CD14-positive monocyte (primary cell): ENCODE measurements at places on chromosomes 3 and 15.

GRCh38 chr3:81161851-81162250 is 599.6 kb downstream of the GBE1 start:
- no peak for DNase-seq

- peak; percentile 43 for DNase-seq
Measured at GRCh38 chr3:160126051-160126450, 99.2 kb upstream of the C3orf80 start.

DNA sequence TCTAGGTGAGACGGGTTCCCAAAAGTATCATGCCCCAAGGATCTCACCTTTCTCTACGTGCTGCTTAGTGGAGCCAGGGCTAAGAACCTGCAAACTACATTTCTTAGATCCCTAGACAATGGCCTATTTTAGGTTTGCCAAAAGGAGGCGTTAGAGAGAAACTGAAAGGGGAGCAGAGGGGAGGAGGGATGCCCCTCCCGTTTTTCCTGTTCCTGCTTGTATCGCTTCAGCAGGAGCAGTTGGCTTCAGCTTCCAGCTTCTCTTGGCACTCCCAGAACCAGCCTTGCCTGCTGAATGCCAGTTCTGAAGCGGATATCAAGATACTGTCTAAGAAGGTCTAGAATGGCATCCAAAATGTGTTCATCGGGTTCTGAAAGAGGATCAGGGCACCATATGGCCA is 58.4 kb upstream of the ABHD17C start:
- DNase-seq: no peak

DNA sequence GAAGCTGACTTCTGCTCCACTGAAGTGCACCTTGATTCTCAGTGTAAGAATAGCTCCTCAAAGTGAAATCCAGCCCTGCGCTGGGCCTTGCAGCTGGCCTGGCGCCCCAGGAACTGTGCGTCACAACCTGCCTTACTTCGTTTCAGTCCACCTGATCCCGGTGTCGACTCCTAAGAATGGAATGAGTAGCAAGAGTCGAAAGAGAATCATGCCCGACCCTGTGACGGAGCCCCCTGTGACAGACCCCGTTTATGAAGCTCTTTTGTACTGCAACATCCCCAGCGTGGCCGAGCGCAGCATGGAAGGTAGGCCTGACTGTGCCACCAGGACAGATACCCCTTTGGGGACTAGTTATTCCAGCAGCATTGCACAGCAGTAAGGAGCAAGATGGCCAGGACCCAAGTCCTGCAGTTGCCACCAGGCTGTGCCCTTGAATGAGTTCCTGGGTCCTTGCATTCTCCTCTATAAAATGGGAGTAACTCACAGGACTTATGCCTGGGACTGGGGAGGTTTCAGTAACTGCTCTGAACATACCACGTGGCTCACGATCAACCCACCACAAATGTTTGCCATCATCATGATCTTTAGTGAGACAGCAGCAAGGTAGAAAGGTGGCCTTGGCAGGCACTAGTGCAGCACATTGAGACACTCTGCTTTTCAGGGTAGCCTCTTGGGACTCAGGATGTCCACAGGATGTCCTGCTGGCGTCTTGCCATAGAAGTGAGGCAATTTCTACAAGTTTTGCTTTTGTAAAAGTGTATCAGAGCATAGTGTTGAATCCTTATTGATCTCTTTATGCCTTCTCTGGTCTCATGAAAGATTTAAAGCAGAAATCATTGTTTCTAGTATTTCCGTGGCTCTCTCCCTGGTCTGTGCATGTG is 46.8 kb downstream of the PXYLP1 start:
- no peak for DNase-seq

DNA sequence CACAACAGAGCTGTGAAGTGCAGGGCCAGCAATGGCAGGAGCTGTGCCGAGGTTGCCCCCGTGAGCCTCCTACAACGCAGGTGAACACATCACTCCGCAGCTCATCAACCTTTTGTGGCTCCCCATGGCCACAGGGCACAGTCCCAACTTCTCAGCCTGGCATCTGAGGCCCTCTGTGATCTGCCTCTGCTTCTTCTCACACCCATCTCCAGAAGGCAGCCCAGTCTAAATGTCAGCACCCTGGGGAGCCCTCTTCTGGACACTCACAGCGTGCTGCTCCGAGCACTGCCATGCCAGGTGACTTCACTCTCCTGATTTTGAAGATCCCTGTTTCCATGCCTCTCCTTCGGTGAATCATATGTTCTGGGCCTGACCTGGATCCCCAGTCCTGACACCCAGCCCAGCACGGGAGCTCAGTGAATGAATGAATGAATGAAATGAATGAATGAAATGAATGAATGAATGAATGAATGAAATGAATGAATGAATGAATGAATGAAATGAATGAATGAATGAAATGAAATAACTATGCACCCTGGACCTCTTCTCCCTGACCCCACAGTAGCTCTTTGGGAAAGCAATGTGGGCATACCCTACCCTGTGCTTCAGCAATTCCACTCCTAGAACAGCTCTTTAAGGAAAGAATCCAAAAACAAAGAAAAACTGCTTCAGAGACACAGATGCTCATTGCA is 17.9 kb upstream of the SKIC8 start:
- DNase-seq: no peak

DNA sequence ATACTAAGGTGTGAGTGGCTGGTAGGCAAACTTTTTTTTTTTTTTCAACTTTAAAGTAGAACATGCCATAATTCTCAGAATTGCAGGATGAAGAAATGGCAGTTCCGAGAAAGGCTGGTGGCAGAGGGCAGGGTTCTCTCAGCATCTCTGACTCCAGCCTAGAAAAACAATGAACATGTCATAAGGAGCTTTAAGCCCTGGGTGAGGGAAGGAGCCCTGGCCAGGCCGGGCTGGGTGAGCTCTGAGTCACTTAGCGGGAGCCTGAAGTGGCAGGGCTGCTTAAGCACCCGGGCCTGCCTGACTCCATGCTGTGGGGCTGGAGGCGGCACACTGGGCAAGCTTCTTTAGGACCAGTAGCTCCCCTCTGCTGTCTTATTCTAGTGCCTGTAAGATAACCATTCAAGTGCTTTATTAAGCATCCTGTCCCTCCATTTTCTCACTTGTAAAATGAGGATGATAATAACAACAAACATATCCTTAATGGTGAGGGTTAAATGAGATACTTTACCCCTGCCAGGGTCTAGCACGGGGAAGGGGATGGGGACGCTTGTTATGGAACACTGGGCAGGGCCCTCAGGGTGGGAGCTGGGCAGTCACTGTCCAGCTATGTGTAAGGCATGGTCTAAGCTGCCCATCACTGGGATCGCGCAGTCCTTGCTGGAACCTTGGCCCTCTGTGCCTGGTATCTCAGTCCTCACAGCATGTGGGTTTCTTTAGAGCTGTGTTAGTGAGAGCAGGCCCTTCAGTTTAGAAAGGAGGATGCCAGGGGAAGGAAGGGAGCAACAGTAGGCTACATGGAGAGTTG is 18.4 kb downstream of the SMAD6 start:
- DNase-seq: no peak
